ENCODE measurements at places on chromosomes 13 and 19.

- no peak for DNase-seq
Measured at GRCh38 chr13:111201304-111201940, 86.3 kb downstream of the ARHGEF7 start.

GRCh38 chr13:26839682-26840081 lies 79.1 kb upstream of the GPR12 start:
- no peak for DNase-seq

DNA sequence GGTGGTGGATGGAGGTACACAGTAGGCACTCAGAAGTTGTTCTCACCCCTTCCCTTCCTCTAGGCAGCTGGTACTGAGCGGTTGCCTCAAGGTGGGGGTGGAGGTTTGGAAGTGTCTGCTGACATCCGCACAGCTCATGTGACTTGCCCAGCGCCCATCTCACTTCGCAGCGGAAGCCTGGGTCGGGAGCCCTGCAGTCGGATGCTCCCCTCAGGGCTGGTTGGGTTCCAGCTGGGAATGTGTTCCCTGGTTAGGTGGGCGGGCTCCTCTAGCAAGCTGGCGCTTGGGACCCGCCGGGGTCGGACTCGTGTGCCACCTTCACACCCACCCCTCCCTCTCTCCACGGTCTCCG lies 10.2 kb downstream of the PPP1R37 start:
- DNase-seq: no peak

DNA sequence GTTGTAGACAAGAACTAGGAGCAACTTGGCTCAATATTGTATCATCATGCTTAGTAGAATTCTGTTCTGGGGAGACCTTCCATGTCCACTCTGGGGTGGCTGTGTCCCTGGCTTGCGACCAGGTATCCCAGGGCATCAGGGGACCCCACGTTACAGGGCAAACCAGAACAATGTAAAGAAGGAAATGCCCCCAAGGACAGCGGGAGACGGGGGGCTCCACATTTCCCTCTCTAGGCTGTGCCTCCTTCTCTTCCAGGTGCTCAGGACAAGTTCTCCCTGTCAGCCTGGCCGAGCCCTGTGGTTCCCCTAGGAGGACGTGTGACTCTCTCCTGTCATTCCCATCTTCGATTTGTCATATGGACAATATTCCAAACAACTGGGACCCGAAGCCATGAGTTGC lies 30.8 kb downstream of the LAIR2 start:
- DNase-seq: no peak

DNA sequence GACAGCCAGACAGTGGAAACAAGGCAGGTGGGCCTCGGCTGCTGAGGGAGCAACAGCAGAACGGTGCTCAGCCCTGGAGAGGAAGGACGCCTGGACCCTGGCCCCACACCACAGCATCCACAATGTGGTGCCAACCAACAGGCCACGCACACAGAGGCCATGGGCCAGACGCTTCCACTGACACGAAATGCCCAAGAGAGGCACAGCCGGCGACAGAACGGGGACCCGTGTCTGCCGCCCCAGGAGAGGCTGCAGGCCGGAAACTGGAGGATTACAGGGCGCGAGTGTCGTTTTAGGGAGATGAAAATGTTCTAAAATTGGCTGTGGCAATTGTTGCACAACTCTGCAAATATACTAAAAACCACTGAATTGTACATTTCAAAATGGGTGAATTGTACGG lies 69.7 kb downstream of the RASA3 start:
- no peak for DNase-seq

DNA sequence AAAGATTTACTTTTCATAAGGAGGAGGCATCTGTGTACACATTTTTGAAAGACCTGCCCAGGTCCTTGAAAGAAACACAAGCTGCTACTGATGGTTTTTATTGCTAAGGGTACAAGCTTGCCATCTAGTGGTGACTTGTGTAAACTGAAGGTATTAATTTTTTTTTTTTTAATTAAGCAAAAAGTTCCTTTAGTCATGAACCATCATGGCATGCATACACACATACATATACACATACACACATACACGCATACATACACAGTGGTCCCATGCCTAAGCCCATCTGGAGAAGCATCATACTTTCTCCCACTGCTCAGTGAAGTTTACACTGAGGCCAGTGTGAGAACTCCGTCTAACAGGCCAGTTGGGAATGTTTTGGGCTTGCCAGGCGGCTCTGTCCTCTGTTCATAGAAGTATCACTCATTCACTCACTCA lies 312.5 kb downstream of the DCLK1 start:
- DNase-seq: peak; percentile 7

GRCh38 chr19:17951990-17952976 lies 14.6 kb upstream of the KCNN1 start:
- DNase-seq: no peak

DNA sequence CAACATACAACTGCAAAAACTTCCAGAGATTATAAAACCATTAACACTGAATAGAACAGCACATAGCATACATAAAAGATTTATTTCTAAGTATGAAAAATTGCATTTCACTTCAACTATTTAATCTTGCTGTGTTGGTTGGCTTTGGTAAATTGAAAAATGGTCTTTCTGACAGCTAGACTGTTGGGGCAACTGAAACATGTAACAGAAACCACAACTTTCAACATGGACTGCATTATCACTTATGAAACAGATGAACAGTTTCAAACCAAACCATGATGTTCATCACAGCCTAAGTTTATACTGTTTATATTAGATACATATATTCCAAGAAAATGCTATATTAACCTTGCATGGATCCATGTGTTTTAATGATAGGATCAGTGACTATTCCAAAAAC lies 324.1 kb upstream of the PCDH9 start:
- DNase-seq: peak; percentile 57

DNA sequence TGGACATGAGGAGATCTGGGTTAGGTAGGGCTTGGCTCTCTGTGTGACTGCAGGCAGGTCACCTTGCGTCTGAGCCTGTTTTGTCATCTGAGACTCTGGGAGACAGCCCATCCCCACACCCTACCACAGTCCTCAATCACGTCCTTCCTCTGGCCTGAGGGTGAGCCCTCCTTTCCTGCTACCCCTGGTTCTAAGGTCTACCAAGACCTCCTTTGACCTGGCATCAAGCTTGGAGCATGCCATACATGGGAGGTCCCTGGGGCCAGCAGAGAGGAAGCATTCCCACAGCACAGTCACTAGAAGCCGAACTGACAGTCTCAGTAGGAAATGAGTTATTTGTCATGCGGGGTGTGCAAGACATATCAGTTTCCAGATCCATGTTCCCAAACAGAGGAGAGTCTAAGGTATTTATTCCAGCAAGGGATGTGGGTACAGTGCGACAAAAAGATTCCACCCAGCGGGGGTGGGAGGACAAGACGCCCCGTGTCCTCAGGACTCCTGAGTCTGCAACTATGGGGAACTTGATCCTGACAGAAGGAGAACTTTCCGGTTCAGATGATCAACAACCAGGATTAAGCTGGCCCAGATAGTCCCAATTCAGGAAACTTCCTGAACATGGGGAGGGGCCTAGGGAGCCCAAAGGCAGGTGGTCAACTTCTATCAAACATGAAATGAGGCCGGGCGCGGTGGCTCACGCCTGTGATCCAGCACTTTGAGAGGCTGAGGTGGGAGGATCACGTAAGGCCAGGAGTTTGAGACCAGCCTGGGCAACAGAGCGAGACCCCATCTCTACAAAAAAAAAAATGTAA lies 9.5 kb downstream of the ARRDC2 start:
- DNase-seq: no peak

GRCh38 chr13:83753912-83754624 lies 128.2 kb downstream of the SLITRK1 start:
- DNase-seq: no peak

- no peak for DNase-seq
Measured at GRCh38 chr19:32674153-32674930, 638 bp downstream of the ANKRD27 start.

DNA sequence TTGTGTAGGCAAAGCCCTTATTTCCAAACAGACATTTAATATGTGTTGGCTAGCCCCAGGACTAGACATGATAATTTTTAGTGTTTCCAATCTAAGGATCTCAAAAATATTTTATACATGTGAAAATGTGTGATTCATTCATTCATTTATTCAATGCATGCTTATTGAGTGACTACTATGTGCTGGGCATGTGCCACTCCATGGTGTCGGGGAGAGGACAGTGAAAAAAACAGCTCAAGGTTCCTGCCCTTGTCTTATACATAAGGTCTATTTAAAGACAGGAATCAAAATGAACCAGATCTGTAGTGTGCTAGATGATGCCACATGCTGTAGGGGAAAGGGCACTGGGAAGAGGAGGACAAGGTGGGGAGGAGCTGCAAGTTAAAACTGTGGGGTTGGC lies 36.5 kb downstream of the GJA3 start:
- DNase-seq: no peak

- DNase-seq: no peak
Measured at GRCh38 chr13:39512687-39513086, 90.3 kb downstream of the LHFPL6 start.

DNA sequence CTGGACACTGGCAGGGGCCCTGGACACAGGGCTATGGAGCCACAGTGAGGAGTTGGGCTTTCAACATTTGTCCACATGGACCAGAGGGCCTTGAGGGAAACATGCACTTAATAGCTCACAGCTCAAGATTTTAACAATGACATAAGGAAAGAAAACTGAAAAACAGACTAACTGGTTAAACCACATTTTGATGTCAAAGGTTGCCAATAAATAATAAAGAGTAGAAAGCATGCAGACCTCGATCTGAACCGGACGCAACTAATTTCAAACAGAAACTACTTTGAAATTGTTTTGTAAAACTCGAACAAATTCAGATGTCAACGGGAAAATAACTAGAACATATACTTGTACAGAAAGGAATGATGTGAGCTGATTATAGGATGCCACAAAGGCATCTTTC lies 15.5 kb upstream of the ZNF888 start:
- DNase-seq: no peak

- DNase-seq: no peak
Measured at GRCh38 chr13:73984949-73985691, 149.1 kb downstream of the KLF12 start.

GRCh38 chr19:36013280-36014011 lies 567 bp downstream of the ALKBH6 start:
- DNase-seq: no peak

- DNase-seq: peak; percentile 15
Measured at GRCh38 chr13:98826146-98826545, 73.7 kb upstream of the SLC15A1 start.

DNA sequence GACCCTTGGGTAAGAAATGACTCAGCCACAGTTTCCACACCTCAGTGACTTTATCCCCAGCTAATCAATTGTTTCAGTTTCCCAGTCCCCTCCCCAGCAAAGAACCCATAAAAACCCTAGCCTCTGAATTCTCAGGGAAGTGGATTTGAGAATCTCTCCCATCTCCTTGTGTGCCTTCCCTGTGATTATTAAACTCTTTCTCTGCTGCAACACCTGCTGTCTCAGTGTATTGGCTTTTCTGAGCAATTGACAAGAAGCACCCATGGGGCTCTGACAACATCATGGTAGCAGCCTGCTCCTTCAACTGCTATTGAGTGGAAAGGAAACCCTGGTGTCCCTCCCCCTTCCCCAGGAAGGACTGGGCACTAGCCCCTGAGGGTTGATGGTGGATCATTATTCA lies 73.7 kb downstream of the UQCRFS1 start:
- no peak for DNase-seq

GRCh38 chr19:32397671-32398101 lies 7.9 kb upstream of the DPY19L3 start:
- DNase-seq: no peak

GRCh38 chr19:48558018-48558684 lies 6.2 kb downstream of the SULT2B1 start:
- no peak for DNase-seq
